ENCODE measurements at places on chromosomes 2 and 18.

GRCh38 chr2:238808761-238809160 lies 39.1 kb upstream of the TWIST2 start:
- no peak for DNase-seq

- DNase-seq, result no peak
Measured at GRCh38 chr2:109432421-109432820, 181.3 kb downstream of the SEPTIN10 start.

DNA sequence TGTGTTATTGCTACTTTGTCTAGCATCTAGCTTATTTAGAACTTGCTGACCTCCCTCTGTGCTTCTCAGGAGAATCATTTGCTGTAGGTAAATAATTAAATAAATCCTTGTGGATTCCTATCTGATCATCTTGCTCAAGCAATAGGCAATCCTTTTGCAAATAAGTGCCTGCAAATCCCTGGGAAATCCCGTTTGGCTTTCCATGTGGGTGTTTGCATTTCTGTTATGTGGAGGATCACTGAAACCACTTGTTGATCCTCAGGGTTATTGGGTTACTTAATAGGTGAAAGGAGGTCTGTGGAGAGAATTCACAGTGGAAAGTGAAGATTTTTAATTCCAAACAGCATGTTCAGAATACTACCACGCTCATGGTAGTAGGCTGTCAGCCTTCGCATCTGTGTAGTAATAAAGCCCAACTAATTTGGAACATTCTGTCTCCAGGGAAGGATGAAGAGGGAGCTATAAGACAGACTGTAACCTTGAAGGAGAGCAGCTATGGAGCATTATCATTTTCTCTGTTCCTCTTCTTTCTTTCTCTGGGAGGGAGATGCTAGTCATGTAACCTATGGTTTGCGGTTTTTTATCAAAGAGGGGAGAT lies 72.5 kb downstream of the GULP1 start:
- DNase-seq, result no peak

GRCh38 chr2:219542931-219543595 lies 546 bp downstream of the CHPF start:
- no peak for DNase-seq

- no peak for DNase-seq
Measured at GRCh38 chr18:48739266-48740067, 200.6 kb downstream of the CTIF start.
